ENCODE measurements at places on chromosomes 12 and 14.
A peak's percentile ranks its signal among the peaks of the same experiment; 100 is the strongest.

DNA sequence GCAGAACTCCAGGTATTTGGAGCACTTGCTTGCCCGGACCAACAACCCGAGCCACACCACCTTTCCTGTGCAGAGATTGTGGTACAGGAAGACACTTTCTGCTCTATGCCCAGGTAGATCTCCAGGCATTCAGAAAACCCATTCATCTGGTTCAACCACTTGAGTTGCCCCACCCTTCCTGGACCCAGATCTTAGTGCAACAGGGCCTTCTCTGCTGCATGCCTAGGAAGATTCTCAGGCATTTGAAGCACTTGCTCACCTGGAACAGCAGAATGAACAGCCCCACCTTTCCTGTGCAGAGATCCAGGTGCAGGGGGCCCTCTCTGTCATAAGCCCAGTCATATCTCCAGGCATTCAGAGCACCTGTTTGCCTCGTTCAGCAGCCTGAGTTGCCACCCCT lies 412.8 kb upstream of the MGAT4C start:
- DNase-seq: no peak

DNA sequence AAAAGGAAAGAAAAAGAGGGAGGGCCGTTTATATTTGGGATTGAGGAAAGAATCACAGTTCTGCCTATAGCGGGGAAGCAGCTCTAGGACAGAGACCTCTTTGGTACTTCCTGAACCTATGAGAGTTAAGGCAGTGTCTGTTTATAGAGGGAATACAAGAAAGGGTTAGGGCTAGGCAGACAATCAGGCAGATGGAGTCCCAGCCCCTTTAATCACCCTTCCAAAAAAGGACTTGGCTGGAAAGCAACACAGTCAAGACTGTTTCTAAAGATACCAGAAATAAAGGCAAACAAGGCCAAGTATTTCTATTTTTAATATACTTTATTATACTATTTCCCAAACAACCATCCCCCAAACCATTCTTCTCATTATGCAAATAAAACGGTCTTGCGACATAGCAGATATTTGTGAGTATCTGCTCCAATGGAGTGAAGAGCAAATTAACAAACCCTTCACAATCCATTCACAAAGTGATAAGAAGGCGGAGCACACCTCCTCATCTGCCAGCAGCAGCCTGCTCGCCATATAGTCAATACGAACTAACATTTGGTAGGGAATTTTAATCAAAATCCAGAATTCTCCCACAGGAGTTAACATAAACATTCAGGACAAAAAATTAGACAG lies 697 bp upstream of the GRIP1 start:
- DNase-seq: no peak

GRCh38 chr14:101233391-101233790 lies 327.9 kb upstream of the DIO3 start:
- no peak for DNase-seq

- no peak for DNase-seq
Observed at GRCh38 chr14:64875350-64875749, 4.4 kb downstream of the SPTB start.

DNA sequence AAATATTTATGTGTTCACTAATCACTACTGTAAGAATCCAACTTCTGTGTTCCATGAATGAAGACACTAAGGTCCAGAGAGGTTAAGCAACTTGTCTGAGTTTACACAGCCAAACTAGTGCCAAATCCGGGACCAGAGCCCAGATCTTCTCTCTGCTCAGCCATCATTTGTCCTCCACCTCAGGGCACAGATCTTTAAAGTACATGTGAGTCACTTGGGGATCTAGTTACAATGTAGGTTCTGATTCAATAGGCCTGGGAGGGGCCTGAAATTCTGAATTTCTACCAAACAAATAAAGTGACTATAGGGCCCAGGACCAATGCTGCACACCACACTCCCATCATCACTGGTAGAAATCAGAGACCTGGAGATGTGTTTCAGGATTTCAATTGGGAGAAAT lies 162.9 kb downstream of the GXYLT1 start:
- no peak for DNase-seq

- no peak for DNase-seq
Observed at GRCh38 chr12:34021071-34021470, 1.2 kb upstream of the ALG10 start.

DNA sequence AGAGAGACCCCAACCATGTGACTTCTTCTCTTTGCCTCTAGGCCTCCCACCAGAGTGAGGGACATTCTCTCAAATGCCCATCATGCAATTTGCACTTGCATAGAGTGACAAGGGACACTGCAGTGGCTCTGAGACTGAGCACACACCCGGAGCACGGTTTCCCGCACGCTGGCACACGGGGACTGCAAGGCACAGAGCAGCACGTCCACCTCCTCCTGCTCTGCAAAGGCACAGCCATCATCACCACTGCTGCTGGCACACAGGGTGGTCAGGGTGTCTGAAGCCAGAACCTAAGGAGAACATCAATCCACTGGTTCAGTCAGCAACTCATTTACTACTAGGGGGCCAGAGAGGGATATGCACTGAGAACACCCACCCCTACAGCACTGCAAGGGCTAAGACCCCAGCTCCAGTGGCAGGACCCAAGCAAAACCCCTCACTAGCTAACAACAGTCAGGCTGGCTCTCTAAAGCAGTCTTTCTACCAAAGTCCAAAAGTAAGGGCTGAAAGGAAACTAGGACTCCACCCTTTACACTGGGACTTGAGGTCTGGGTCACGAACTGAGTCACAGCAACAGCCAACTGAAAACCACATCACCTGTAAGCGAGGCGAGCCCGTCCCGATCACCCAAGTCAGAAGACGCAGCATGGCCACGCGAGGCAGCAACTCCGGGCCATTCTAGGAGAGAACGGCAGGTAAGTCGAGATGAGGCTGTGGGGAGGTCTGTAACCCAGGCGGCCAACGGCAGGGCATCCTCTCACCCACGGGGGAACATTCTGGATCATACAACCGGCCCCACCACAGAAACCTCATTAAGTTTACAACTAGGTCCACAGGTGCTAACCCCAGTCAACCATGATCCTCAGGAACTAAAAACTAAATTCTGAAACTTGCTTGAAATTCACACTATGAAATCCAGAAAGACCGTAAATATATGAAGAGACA lies 37.9 kb downstream of the GCN1 start:
- no peak for DNase-seq

- DNase-seq: no peak
Observed at GRCh38 chr14:27886256-27886655, 880.3 kb upstream of the FOXG1 start.

GRCh38 chr12:46356655-46357437 lies 15.7 kb downstream of the SLC38A2 start:
- no peak for DNase-seq

DNA sequence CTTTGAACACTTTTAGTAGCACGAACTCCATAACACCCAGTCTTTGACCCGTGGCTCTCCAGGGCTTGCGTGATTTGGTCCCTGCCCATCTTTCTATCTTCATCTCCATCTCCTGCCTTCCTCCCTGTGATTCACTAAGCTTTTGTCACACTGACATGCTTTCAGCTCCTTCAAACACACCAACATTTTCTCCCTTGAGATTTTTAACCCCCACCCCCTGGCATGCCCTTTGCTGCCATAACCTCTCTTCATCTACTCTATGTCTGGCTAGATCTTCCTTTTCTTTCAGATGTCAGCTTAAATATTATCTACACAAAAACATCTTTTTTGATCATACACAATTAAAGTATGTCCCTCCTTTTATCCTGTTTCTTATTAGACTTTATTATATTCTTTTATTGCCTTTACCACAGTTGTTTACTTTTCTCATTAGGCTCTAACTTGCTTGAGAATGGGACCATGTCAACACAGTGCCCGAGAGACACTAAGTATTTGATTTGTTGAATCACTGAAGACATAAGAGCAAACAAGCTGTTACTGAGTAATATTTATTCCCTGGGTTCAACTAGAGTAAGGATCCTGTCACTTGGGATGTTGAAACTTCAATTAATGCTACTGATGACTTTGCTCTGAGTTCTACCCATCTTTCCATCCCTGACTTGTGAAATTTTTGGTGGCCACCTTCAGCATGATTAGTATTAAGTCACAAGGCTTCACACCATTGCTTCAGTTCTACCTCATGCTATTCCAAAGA lies 387.3 kb downstream of the LRIG3 start:
- no peak for DNase-seq

- no peak for DNase-seq
Observed at GRCh38 chr12:89863968-89864367, 155.3 kb upstream of the ATP2B1 start.

DNA sequence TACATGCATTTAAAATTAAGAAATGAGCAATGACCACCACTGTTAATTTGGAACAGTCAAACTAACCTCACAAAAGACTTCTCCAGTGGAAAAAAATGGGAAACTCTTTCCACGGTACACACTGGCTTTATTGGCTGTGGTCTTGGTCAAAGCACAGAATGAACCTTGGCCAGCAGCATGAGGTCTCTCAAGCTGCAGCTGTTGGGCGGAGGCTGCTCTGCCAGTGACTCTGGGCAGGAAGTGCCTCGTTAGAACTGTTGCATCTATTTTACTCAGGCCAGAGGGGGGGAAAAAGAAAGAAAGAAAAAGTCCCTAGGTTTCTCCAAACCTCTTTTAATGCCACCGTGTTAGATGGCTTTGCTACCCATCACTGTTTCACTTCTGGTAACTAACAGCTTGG lies 279.8 kb upstream of the DIO2 start:
- peak; percentile 13 for DNase-seq

- no peak for DNase-seq
Observed at GRCh38 chr12:6843118-6843902, 2.6 kb downstream of the GNB3 start.

DNA sequence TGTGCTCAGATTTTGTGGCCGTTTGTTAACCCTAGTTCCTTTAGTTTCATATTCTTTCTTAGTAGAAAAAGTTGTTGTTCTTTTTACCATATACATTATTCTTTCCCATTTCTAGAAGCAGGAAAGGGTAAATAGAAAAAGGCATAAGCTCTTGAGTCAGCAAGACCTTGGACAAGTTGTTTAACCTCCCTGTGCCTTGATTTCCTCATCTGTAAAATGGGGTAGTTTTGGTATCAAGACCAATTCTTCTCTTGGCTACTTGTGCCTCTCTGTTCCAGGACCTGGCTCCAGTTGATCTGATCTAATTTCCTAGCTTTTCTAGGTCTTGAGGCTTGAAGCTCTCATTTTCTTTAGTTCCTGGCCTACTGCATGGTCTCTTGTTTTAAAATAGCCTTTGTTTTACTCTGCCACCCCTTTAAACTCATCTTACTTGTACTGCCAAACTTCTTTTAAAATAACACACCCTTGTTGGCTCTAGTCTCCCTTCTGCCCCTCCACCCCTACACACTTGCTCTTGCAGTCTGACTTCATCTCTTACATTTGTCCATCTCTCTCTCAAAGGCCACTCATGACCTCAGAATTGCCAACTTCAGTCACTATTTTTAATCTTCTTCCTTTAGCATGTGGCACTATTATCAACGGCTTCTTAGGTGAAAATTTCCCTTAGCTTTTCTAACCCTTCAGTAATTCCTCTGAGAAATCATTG lies 143.7 kb downstream of the TTLL5 start:
- DNase-seq: no peak

- no peak for DNase-seq
Observed at GRCh38 chr14:104085032-104085888, at the start of gene ASPG. Gene ASPG (plus strand): TSS chr14:104085700. CDS start chr14:104085771, 71 bp downstream.

- DNase-seq: no peak
Observed at GRCh38 chr14:23648764-23649460, 12.7 kb downstream of the DHRS2 start.

GRCh38 chr12:29152981-29153630 lies 4.0 kb downstream of the FAR2 start:
- no peak for DNase-seq

DNA sequence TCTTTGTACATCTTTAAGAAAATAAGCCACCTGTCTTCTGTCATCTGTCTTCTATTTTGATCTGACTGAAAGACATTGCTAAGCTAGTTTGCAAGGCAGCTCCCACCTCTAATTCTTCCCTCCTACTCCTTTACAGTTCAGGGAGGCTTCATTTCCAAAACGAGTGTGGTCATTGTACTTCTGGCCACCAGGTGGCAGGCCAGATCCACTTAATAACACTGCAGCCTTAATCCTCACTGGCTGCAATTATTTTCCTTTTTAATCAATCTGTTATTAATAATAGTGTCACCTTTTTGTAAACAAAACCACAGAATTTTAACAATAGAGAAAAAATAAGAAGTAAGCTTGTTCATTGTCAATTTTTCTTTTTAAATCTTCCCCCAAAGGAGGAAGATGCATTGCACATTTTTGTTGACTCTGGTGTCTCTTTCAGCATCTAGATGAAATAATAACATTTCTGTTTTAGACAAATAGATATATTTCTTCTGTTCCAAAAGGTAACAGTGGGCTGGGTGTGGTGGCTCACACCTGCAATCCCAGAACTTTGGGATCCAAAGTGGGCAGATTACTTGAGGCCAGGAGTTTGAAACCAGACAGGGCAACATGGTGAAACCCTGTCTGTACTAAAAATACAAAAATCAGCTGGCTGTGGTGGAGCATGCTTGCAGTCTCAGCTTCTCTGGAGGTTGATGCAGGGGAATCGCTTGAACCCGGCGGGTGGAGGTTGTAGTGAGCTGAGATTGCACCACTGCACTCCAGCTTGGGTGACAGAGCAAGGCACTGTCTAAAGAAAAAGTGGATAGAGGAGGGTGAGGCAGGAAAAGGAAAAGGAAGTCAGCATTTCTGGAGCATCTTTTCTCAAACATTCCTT lies 23.3 kb downstream of the GABARAPL1 start:
- no peak for DNase-seq

DNA sequence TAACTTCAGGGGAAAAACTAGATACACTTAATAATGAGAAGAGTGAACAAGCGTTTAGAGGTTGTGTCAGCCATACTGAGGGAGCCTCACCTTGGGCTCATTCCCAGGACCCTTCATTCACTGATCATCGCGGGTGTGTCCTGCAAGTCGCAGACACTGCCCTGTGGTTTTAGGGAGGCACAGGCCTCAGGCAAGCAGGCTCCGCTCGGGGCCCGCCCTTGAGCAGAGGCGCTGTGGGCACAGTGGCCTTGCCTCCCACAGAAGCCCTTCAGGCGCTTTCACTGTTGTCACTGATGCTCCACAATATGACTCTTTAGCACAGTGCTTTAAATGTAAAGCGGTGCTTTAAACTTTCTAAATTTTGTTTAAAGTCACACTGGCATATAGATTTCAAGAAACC lies 67.4 kb downstream of the DDX51 start:
- no peak for DNase-seq

DNA sequence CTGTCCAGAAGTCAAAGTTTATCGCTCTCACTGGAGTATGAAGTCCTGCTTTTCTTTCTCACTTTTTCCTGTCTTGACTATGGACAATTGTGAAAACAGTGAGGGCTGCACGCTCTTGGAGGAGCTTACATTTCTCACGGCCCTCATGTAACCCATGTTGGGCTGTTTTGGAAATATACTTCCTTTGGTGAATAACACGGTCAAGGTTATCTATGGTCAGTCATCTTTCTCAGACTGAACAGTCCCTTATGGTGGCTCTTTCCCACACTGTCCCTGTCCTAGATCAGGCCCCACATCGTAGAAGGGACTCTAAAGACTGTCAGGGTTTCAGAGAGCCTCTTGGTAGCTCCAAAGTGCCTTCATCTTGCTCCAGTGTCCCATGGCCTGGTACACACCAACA lies 7.2 kb downstream of the CCDC92 start:
- DNase-seq: no peak

GRCh38 chr14:69137416-69137815 lies 15.5 kb downstream of the DCAF5 start:
- DNase-seq: no peak

All from brain pericyte (primary cell).